ENCODE measurements at places on chromosomes 4 and X.

DNA sequence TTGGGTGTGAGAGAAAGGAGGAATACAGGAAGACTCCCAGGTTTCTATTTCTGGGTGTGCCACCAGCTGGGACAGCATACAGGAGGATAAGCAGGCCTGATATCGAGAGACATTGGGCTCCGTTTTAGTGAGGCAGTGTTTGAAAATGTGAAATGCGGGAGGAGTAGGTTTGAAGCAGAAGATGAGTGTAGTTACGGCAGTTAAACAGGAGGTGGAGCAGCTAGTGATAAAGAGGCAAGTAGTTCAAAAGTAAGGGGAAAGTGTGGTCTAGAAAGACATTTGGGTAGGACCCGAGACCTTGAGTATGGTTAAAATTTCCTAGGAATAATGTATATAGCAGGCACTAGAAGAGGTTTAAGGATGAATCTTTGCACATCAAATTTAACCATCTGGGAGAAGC lies 42.4 kb downstream of the DCUN1D4 start:
- DNase-seq, result no peak

GRCh38 chr4:96753216-96753615 lies 913.3 kb downstream of the PDHA2 start:
- DNase-seq, result no peak

GRCh38 chr4:24750106-24750505 lies 45.3 kb upstream of the SOD3 start:
- no peak for DNase-seq

- peak; percentile 22 for DNase-seq
Observed at GRCh38 chr4:88211473-88212252, 53.2 kb upstream of the ABCG2 start.

GRCh38 chr4:189436207-189436606 lies 504.5 kb upstream of the FRG1 start:
- DNase-seq, result no peak

DNA sequence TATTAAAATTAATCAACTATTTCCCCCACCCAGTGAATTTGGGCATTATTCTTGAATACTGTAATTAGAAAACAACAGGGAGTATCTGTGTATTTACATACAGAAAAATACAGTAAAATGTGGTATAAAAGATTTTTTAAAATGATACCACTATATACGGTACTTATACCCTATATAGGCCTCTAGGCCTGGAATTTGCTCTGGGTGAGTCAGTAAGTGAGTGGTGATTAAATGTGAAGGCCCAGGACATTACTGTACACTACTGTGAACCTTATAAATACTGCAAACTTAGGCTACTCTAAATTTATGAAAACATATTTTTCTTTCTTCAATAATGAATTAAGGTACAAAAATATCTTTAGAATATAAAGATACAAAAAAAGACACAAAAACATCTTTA lies 6.3 kb upstream of the CSN3 start:
- no peak for DNase-seq
